Stimulated activated CD4-positive, alpha-beta T cell treated with anti-CD3 and anti-CD28 coated beads, Interleukin-15, amount 100 ng/mL, for 24 hours (primary cell): ENCODE measurements at places on chromosomes 12 and 14.
A peak's percentile ranks its signal among the peaks of the same experiment; 100 is the strongest.

DNA sequence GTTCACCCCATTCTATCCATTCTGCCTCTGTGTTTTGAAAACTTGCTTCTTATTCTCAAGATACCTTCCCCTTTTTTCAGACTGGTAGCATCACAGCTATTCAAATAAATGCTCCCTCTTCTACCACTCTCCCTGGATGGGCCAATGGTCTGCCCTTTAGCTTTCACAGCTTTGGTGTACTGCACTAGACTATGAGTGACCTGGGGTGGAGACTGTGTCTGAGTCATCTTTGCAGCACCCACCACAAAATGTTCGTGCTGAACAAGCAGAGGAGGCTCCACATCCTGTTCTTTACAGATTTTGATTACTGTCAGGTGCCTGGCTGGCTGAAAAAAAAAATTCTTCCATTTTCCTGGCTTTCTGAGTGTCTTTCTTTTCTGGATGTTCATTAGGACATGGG is 1104.1 kb upstream of the TMEM132C start:
- DNase-seq, result peak; percentile 52

DNA sequence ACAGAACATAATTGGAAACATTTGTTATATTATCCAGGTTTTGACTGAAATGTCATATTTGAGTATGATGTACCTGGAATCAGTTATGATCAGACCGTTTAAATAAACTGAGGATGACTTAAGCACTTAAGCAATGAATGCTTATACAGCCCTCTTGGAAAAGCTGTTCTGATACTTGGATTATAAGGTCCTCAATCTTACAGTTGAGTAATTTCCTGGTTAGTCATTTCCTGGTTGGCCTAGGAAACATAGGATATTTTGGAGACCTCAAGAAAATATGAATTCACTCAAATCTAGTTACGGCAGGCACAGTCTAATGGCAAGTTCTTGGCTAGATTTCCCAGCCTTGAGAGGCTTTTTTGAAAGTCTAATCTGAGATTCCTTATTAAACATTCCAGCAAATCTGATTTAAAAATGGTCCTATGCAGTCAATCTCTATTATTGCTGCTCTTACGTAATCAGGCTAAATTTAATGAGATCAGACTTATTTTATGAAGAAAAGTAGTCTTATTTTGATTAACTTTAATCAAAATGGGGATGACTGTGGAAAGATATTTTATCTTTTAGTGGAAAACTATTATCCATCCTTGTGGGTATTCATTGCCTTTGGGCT is 447.2 kb downstream of the SNAPC1 start:
- no peak for DNase-seq

GRCh38 chr14:59125156-59125555 is 63.3 kb upstream of the DAAM1 start:
- no peak for DNase-seq

GRCh38 chr12:5789469-5789968 is 155.5 kb downstream of the ANO2 start:
- no peak for DNase-seq

DNA sequence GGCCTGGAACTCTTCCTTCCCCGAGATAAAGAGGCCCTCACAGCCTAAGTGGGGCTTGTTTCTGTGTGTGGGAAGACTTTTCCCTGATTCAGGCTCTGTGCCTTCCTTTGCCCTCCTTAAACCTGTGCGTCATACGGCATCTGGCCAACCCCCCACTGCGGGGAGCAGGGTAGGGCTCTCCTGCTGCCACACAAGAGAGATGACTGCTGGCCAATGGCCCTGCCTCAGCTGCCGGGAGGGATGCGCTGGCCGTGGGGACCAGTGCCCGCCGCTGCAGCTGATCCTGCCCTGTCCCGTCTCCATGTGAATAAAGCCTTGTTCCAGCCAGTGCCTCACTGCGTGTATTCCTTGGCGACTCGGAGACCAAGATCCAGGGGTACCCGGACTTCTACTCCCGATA is 42.5 kb upstream of the BEGAIN start:
- no peak for DNase-seq

GRCh38 chr14:101364503-101365328 is 196.6 kb upstream of the DIO3 start:
- no peak for DNase-seq

- DNase-seq, result no peak
Observed at GRCh38 chr12:996881-997280, 5.9 kb downstream of the ERC1 start.

DNA sequence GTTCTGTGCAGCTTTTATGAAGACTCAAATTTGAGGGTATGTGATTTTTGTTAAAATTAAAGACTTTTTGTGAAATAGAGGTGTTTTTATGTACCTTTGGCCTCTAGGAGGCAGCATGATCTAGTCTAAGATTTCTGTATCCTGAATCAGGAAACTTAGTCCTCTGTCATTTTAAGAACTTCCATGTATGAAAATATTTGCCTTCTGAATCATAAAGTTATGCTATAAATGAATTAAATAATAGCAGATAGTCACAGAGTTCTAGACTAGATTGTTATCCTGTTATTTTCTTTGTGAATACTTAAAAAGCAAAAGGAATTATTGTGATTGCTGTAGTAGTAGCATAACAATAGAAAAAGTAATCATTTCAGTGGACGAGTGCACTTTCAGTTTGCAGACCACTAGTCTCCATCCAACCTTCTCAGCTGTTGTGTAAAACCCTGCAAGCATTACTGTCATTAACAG is 56.3 kb downstream of the FGD4 start:
- no peak for DNase-seq

DNA sequence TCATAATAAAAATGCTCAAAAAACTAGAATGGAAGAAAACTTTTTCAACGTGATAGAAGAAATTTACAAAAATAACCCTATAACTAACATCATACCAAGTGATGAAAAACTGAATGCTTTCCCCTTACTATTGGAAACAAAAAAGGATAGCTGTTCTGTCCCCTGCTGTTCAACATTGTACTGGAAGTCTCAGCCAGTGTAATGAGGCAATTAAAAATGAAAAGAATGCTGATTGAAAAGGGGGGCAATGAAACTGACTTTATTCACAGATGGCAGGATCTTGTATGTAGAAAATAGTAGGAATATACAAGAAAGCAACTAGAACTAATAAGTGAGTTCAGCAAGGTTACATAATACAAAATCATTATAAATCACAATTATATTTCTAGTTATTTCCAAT is 337.9 kb upstream of the KITLG start:
- DNase-seq, result no peak

DNA sequence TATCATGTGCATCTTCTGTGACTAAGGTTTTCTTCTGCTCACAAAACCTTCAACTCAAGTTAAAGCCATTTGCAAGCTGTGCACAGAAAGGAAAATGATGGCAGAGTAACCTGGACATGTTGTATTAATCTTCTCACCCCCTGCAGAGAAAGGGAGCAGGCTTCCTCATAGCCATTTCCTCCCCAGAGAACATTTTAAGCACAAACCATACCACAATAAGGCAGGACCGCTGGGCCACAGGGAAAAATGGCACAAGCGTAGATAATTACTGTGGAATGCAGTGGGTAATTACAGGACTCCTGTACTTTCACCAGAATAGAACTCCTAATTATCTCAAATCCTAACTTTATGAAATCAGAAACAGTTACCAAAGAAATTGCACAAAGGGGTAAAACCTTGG is 215.7 kb downstream of the KIF21A start:
- no peak for DNase-seq

GRCh38 chr14:74459976-74460375 is 33.1 kb downstream of the NPC2 start:
- no peak for DNase-seq

GRCh38 chr14:21320913-21321312 is 41.0 kb downstream of the RPGRIP1 start:
- DNase-seq, result no peak

DNA sequence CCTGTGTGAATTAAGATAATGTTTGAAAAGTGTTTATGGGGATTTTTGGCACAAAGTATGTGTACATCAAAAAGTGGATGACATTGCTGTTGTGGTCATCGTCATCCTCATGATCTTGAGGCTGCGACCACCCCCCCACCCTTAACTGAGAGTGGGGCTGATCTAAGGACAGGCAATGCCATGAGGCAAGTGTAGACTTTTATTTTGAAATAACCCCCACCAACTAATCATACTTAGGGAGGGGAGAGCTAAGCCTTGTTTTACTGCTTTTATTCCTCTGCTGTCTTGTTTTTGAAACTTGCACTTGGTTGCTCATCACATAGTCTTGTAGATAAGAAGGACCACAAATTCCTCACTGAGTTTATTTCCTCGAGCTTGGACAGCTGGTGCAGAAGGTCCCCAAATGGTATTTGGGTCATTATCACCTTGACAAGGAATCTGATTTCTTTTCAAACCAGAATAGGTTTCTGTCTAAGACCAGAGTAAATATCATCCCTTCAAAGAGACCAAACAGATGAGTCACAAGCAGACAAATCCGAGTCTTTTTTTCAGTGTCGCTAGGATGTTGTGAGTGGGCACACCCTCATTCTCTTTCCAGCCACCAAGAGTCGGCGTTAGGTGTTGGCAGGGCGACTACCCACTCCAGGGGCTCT is 23.9 kb upstream of the SMOC1 start:
- no peak for DNase-seq

DNA sequence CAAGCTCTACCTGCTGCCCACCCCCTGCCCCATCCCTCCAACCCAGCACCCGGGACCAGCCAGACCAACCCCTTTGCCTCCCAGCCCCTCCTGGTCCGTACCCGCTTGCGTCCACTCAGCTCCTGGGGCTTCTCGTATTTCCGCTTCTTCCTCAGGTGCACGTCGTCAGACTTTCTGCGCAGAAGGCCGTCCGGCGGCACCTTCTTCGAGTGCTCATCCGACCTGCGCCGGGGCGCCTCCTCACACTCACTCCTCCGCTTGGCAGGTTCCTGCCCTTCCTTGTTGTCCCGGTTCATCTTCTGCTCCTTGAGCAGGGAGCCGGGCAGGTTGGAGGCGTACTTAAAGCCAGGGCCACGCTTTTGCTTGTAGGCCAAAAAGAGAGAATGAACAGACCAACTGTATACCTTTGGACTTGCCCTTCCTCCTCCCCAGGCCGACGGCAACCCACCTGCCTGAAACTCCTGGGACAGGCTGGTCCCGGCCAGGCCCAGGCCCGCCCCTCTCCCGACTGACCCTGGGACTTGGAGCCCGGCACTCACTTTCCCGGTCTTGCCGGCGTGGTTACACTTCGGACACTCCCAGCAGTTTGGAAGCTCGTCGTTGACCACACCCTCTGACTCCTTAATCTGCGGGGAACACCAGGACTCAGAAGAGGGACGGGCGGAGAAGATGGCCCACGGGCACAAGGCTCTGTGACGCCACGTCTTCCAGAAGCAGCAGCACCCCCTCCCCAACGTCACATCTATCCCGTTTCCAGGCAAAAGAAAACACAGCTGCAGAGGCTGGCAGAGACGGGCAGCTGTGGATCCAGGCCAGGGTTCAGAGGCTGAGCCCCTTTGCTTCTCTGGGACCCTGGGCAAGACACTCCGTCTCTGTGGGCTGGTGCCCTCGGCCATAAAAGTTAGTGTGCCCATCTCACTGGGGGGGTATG is 44.3 kb downstream of the RNF34 start:
- no peak for DNase-seq
